ENCODE measurements at places on chromosomes 1 and 21. TPM values are rescaled to one million over a fixed set of nuclear protein-coding genes. Genes with fewer than 3 reads are reported as not detected.

The ZYG11A gene
- 0.40 TPM for polyA plus RNA-seq

The CRYAA gene
- polyA plus RNA-seq = not detected

The CD84 gene
- not detected for polyA plus RNA-seq

The PCNX2 gene
- 17.2 TPM for polyA plus RNA-seq

Measured in neural cell (in vitro differentiated cells).